ENCODE measurements at places on chromosomes 5 and 9.

- no peak for DNase-seq
Measured at GRCh38 chr5:9547122-9547947, 1.5 kb upstream of the SEMA5A start.

DNA sequence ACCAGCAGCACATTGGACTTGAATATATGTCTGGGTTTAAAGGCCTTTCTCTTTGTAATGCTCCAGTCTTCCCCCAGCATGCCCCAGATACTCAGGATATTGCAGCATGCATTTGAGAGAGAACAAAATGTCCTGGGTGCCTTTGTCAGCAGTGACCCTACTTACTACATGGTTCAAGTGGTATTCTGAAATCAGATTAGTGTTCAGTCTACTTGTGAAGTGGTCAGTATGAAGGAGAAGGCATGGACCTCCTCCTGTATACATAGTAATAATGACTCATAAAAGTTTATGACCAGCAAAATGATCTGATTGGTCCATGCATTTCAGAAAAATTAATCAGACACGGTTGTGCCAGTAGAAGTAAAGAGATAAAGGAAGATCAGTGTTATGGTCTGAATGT is 25.4 kb downstream of the GPR21 start:
- DNase-seq = no peak

- DNase-seq = no peak
Measured at GRCh38 chr9:84751921-84752320, 82.4 kb downstream of the NTRK2 start.

DNA sequence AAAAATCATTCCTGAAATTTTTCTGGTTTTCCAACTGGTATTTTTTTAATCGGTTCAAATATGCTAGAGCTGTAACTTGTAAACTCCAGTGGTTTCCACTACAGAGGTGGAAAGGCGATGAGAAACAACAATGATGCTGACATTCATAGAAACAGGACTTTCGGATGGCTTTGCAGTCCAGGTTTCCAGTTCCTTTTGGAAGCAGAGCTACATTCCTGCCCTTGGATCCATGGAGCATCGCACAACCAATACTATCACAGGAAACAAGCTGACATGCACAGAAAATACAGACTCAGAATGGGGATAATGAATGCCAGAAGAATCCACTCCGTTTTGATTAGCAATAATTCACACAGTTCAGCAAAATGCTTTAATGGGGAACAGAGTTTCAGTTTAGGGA is 140.0 kb downstream of the EPB41L4A start:
- DNase-seq = no peak

GRCh38 chr5:151696470-151697061 is 9.9 kb upstream of the SPARC start:
- DNase-seq = no peak

DNA sequence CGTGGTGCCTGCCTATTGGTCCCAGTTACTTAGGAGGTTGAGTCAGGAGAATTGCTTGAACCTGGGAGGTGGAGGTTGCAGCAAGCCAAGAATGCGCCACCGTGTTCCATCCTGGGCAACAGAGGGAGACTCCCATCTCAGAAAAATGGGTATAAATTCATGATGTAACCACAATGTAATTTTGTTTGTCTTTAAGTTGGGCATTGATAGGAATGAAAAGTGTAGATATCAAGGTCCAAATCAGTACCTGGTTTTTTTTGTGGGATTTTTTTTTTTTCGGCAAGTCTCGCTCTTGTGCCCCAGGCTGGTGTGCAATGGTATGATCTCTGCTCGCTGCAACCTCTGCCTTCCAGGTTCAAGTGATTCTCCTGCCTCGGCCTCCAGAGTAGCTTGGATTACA is 7.4 kb downstream of the NPM1 start:
- no peak for DNase-seq

DNA sequence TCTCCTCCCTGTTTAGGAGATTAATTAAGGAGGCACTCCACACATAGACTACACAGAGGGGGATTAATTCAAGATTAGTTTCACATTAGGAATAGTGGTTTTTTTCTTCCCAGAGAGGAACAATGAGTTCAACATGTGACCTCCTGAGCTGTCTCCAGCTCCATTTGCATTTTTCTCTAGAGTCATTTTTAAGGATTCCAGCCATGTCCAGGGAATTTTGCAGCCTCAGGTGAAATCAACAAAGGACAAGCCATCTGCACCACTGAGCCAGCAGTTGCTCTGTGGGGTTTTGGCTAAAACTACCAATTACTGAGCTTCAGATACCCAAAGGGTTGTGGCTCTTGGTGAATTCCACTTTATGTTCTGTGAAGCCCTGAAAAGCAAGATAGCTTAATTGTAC is 258.5 kb upstream of the PPP1R2B start:
- DNase-seq = no peak

GRCh38 chr5:157669701-157670097 is 1.6 kb upstream of the C5orf52 start:
- DNase-seq = no peak

DNA sequence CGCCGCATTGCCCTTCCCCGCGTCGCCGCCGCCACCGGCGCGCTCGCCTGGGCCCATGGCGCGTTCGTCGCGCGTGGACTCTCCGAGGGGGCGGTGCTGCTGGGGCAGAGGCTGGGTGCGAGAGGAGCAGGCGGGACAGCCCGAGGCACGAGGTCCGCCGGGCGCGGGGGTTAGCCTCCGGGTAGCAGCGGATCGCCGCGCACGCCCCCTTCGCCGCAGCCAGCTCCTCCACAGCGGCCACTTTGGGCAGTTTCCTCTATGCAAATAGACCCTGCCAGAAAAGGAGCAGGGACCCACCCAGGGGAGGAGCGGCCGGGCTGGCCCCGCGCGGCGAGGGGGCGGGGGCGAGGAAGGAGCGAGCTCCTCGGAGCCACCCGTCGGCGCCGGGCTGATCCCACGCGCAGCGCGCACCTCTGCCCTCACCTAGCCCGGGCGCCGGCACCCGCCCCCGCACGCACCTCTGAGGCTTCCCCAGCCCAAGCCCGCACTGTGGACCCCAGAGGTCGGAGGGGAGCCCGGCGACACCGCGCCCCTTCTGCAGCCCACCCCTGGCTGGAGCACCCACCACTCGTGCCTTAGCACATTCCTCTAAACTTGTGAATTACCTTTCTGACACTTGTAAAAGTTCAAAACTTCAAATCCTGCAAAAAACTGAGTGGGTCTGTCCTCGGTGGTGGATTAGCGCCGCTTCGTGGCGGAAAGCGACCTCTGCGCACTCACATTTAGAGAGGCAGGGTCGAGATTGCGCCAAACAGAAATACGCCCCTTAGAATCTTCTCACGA is at the start of gene COL23A1:
COL23A1 (minus strand) TSS at position 253 of the 783 bp plus-strand sequence.
- no peak for DNase-seq

DNA sequence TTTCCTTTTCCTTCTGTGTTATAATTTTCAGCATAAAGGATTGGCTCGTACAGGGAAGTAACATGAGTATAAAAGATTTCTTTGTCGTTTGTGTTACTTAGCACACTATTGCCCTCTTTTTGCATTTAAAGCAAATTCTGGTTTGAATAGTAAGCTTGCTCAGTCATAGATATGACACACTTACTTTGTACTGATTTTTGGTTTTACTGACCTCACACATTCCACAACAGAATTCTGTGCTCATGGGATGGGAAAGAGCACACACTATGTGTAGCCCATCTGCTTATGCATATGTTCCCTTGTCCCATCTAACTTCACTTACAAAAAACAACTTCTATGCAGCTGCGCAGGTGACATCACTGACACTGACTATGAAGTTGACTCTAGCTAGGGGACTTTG is 111.9 kb upstream of the MTAP start:
- no peak for DNase-seq

All from NCI-H1417 treated with DMSO at 0.1 percent for 48 hours (cell line).